ENCODE measurements at places on chromosomes 1 and 21.

- DNase-seq: no peak
These were observed 37.4 kb downstream of the C1orf185 start for GRCh38 chr1:51139474-51139873.

GRCh38 chr1:101996825-101997465 is at the start of gene OLFM3:
Gene OLFM3 (minus strand): TSS chr1:101996926.
- peak; percentile 61 for DNase-seq

DNA sequence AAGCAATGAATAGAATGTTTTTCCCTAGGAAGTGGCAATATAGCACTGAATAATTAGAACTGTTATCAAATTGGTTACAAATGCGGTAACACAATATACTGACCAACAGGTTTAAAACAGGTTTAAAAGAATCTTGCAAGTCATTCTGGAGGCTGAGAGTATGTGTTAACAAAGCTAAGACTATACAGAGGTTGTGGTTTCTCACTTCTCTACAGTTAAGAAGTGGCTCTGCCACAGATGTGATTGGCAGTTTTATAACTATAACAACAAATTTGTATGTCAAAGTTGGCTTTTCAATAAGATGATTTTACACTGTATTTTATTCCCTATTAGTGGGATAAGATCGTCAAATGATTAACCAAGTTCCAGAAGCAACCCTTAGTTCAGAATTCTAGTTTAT is 7.1 kb downstream of the ANGEL2 start:
- no peak for DNase-seq

- DNase-seq: peak; percentile 40
These were observed 618 bp downstream of the ETS2 start for GRCh38 chr21:38806153-38806941.
